Dermis microvascular lymphatic vessel endothelial cell (primary cell): ENCODE measurements at places on chromosomes 1 and 21.

DNA sequence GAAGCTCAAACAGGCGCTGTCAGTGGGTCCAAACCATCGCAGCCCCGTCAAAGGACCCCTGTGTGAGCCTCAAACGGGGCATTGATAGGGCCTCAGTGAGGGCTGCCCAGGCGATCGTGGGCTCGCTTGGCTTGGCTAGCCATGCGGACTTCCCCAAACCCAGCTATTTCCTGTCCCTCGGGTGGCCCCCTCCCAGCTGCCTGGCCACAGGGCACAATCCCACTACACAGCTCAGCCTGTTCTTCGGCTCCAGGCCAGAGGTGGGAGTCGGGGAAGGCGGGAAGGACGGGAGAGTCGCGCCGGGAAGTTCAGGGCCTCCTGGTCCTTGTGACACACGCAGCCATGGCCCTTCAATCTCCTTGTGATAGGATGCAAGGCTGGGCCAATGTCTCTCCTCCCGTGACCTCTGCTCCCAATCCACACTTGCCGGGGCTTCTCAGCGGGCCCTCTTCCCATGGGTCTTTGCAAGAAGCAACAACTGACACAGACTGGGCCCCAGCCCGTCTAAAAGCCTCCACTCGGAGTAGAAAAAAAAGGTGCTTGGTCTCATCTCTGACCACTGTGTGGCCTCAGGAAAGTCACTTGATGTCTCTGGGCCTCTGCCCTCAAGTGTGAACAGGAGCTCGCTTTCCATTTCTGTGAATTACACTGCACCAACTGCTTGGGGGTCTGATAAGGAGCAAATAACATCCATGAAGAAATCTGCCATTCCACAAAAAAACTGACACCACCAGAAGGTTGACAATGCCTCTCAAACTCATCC, 7.1 kb upstream of the MATN1 start:
- peak; percentile 25 for DNase-seq

- DNase-seq, result no peak
These were observed 13.0 kb upstream of the CD48 start for GRCh38 chr1:160724465-160725242.

DNA sequence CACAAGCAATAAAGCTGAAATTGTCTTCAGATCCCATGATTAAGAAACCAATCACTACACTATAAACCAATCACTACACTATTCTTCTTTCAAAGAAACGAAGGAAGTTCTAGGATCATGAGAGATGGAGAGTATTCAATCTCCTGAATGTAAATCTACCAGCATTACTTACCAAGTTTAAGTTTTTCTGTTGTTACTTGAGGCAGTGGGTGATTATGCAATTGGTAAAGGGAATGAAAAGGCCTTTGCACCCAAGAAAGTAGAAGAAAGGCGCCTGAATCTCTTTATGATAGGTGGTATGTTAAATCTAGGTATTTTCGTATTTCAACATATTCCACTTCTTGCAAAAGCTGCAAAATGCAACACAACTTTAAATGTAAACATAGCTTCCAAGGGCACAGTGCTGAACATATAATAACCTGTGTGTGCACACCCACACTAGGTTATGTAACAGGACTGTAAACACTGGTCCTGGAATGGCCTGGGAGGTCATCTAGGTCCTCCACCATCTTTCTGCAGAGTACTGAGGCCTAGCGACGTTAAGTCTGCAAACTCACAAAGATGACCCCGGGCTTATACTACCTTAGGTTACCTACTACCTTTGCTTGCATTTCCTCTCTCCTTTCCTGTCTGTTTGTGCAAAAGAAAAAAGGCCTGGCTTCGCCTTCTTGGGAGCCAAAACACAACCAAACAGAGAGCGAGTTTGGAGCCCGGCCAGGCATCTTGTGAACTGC, 1.1 kb upstream of the UAP1 start:
- peak; percentile 23 for DNase-seq

DNA sequence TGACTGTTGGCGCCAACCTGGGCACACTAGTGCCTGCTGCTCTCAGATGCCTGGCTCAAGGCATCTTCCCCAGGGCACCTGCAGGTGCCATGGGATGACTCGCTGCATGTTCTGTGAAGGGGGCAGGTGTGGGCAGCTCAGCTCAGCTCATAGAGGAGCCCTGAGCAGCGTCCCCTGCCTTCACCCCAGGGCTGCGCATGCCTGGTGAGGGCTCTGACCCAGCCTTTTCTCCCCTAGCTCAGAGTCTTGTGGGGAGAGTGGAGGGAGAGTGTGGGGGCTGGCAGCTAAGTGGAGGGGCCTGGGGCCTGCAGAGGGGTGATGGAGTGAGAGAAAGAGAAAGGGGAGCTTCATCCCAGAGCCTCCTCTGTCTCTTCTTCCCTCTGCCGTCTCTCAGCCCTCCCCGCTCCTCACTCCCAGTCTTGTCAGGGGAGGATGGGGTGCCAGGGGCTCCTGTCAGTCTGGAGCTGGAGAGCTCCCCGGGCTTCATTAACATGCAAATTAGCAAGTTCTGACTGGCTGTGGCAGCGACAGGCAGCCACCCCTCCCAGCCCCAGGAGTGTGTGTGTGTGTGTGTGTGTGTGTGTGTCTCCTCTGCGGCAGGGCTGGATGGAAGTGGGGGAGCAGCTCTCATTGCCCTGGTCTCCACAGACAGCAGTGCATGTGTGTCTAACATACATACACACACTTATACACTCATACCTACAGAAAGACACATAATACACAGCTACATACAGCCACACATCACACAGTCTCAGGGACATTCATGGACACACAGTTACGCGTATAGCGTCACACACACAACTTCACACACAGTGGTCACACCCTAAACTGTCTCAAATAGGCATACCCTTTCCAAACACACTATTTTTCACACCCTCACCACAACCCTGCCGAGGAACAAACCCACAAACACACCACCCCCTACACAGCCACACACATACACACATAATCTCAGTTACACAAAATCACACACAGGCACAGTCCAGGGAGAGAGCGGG, 34.0 kb downstream of the FOXO6 start:
- DNase-seq, result no peak

DNA sequence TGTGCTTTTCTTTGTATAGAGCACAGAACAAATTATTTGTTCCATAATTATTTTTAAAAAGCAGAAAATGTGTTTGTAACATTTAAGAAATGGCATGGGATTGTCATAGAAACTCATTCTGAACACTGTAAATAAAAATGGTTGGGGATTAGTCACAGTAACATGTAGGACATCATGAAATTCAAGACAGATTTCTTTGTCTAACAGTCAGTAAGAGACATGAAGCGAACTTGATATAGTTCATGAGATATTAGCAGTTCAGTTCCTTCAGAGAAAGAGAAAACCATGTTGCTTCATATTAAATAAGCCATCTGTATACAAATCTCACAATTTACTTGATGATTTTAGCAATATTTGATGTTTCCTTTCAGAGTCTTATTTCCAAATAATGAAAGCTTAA, 19.7 kb downstream of the NFIA start:
- no peak for DNase-seq

GRCh38 chr1:229040630-229041358, 230.1 kb upstream of the RAB4A start:
- no peak for DNase-seq

GRCh38 chr1:113998361-113998760, 19.1 kb downstream of the OLFML3 start:
- DNase-seq, result peak; percentile 31

DNA sequence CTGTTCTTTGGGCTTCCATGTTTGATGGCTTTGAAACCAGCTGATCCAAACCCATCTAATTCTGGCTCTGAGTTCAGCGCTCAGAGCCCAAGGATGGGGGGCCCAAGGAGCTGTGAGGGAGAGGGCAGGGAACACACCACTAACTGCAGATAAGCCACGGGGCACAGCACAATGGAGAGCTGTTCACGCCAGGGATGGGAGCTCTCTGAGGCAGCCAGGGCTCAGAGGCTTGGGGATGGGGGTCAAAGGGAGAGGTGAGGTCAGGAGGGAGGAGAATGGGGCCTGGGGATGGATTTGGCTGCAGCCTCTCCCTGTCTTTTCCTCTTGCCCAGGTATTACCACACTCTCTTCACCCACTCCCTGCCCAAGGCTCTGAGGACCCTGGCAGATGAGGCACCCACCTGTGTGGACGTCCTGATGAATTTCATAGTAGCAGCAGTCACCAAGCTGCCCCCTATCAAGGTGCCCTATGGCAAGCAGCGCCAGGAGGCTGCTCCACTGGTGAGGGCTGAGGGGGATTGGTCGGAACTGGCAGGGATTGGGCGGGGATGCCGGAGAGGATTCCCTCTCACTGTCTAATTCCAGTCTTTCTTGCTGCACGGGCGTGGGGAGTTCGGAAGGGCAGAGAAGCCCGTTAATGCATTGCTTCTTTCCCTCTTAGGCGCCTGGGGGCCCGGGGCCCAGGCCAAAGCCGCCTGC, 11.3 kb downstream of the SLC30A2 start:
- no peak for DNase-seq

DNA sequence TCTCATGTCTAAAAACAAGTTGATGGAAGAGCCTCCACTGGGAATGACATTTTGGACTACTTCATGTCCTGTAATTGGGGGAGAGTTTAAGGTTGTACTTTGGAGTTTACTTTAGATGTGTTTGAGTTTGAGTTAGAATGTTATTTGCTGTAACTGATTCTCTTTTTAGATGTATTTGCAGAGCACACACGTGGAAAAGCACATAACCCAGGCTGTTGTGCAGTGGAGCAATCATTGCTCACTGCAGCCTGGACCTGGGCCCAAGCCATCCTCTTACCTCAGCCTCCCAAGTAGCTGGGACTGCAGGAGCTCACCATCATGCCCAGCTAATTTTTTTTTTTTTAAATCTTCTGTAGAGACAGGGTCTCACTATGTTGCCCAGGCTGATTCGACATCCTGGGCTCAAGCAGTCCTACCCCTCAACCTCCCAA, 36.7 kb upstream of the SH3D21 start:
- no peak for DNase-seq

GRCh38 chr1:228794810-228795209, 59.5 kb downstream of the RHOU start:
- DNase-seq, result no peak

DNA sequence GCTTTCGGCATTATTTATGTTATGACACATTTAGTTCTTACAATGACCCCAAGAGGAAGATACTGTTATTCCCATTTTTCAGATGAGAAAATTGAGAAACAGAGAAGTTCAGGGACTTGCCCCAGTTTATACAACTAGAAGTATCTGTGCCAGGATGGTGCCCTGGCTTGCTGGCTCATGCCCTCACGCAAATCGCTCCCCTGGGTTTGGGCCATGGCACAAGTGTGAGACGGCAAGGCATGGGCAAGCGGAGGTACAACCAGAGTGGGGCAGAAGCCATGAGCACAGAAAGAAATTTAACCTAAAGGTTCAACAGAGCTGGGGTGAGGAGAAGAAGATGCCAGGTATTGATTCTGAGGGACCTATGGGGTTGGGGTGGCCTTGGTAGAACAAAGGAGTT, 469.8 kb downstream of the DSCAM start:
- DNase-seq, result no peak

GRCh38 chr1:44884746-44885145, 41.7 kb upstream of the PTCH2 start:
- DNase-seq, result peak; percentile 73

GRCh38 chr1:25795211-25795610, 4.8 kb upstream of the SELENON start:
- no peak for DNase-seq

DNA sequence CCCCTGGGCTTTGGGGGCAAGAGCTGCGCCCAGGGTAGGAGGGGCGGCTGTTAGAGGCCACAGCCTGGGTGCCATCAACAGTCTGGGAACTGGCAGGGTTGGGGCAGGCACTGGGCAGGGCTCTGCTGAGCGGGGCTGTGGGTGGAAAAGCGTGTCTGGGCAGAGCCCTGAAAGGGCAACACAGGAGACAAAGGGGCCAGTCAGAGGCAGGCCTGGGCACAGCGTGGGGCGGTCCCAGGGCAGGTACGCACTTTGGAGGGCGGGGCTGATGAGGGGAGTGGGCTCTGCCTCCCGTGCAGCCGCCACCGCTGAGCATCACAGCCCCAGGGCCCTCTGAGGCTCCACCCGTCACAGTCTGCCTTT, 13.9 kb downstream of the CELSR2 start:
- DNase-seq, result no peak

GRCh38 chr1:219427403-219427802, 185.5 kb downstream of the ZC3H11B start:
- DNase-seq, result no peak

- no peak for DNase-seq
These were observed 1386.0 kb upstream of the ADGRL4 start for GRCh38 chr1:80392529-80392928.

DNA sequence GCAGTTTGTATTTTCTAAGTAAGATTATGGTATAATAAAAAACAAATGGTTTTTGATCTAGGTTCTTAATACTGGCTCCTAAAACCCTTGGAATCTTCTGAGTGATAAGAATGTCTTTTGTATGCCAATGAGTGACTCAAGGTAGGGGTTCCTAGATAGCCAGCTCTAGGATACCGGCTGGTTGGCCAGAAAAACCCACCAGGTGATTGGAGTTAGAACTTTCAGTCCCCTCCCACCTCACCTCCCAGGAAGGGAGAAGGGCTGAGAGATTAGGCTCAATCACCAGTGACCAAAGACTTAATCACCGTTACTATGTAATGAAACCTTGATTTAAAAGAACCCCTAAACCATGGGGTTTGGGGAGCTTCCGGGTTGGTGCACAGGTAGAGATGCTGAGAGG, 8.7 kb upstream of the BRDT start:
- DNase-seq, result no peak

- DNase-seq, result no peak
These were observed 51.3 kb upstream of the HOOK1 start for GRCh38 chr1:59763418-59763817.

DNA sequence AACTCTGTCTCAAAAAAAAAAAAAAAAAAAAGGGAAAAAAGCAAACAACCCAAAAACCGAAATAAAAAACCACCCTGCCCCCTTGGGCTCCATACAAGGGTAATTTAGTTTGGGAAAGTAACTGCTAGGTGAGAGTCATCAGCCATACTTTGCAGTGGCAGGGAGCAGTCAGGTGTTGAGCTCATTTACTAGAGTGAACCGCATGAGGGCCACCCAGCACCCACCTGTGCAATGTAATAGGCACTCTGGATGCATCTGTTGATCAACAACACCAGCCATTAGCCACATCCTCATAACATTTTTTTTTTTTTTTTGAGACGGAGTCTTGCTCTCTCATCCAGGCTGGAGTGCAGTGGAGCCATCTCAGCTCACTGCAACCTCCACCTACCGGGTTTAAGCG, 9.1 kb downstream of the INAVA start:
- no peak for DNase-seq

- no peak for DNase-seq
These were observed 10.2 kb upstream of the UBL4B start for GRCh38 chr1:110102081-110102480.

- DNase-seq, result no peak
These were observed 51.4 kb downstream of the HS2ST1 start for GRCh38 chr1:86965827-86966182.

DNA sequence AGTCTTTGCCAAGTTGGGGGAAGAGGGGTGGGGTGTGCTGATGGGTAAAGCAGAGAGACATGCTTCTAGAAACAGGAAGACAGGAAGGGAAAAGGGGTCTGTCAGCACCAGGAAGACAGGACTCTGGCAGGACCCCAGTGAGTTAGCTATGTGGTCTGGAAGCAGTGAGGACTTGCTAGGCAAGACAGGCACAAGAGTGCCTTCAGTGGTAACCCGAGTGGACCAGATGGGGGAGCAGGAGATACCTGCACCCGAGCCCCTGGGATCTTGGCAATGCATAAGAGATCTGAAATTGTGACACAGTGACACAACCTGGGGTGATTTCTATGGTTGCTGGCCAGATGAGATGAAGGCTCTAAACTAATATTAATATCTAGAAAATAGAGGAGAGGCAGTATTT, 7.0 kb downstream of the TLR5 start:
- no peak for DNase-seq

- DNase-seq, result no peak
These were observed 158.3 kb downstream of the PLA2G4A start for GRCh38 chr1:186987065-186987464.
